ENCODE measurements at places on chromosomes 4 and X.

DNA sequence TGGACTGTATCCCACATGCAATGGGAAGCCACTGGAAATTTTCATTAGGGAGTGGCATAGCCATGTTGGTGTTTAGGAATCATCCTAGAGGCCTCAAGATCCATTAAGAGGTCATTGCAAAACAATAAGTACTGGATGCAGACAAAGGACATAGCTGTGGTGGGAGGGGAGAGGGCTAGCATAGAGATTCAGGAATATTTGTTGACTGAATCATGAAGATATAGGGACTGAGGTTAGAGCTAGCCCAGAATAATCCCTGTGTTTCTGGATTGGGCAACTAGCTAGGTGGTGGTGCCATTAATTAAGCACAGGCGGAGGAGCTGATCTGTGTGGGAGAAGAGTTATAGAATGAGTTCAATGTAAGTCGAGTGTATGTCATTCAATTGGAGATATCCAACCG, 135.0 kb downstream of the RAB28 start:
- DNase-seq = no peak

GRCh38 chr4:76023389-76023788, at the start of gene CXCL10:
Gene CXCL10 (minus strand): TSS chr4:76023497. CDS start chr4:76023431, 66 bp downstream.
- DNase-seq = no peak

GRCh38 chr4:17584521-17585213, 7.7 kb downstream of the LAP3 start:
- DNase-seq = no peak

- no peak for DNase-seq
These were observed 37.0 kb upstream of the KIT start for GRCh38 chr4:54620773-54621172.

DNA sequence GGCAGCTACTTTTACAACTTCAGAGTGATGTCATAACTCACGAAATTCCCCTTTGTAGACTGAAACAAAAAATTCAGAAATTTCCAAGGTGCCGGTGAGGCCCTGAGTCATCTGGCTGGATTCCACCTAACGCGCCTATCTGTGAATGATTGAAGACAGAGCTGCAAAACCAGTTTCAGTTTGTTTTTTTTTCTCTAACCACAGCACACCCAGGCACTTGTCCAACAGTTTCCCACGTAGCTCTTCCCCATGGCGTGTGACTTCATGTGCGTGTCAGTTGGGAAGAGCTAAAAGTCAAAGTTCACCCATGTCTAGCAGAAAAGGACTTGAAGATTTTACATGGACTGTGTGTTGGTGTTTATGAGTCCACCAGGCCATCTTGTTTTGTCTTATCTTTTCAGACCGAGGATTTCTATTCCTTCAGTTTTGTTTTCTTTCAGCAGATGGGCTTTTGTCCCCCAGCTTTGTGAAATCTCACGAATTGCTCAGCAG, 16.4 kb downstream of the TCEANC start:
- DNase-seq = peak; percentile 19

GRCh38 chrX:123960956-123961267, 594 bp upstream of the STAG2 start:
- no peak for DNase-seq

DNA sequence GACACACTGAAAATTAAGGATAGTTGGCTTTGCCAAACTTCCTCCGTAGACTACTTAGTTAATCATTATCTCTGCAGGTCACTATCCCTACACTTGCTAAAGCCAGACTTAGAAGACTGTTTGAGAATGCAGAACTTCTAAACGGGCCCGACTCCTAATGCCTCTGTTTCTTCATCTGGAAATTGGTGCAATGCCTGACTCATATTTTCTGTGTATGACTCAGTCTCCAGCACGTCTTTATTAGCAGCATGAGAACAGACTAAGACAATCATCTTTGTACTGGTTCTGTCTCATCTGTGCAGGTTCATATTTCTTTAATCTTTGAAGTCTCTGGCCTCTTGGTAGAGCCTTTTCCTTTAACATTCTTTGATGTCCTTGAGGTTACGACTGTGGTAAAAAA, 411.9 kb upstream of the ACTRT1 start:
- DNase-seq = no peak

DNA sequence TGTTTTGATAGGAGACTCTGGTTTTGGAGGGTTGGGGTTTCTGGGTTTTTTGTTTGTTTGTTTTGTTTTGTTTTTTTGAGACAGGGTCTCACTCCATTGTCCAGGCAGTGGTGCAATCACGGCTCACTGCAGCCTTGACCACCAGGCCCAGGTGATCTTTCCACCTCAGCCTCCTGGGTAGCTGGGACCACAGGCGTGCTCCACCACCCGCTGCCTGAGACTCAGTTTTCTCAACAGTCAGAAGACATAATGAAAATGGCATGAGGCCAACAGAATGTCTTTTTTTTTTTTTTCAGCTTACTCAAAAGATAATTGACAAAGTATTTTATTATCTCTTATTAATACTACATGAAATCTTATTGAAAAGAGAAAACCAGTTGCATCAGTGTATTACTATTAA, 32.4 kb downstream of the TNIP2 start:
- no peak for DNase-seq

DNA sequence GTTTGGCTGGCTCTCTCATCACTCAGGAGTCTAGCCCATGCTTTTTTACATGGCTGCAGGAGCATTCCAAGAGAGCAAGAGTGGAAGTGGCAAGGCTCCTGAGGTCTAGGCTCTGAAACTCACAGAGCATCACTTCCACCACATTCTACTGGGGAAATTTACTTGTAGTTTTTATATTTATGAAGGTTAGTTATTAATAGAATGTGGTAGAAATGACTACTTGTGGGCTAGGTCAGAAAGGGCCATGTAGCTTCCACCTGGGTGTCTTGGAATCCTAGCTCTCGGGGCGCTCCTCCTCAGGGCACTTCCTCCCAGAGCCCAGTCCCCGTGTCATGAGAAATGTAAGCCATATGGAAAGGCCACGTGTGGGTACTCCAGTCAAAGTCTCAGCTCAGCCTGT, 127.0 kb upstream of the CASK start:
- DNase-seq = no peak

DNA sequence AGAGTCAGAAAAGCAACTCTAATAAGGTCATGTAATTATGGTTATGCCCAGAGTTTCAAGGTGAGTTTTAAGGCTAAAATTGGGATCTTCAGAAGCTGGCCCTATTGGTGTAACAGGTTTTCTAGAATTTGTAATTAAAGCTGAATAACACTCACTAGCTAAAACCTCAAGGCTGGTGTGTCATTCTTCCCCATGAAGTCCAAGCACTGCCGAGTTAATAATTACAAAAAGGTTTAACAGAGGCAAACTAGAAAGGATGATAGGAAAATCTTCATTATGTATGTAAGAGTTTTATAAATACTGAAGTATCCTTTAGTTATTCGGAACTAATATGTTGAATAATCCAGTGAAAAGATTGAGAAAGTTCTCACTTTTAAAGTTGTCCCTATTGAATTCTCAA, 34.3 kb downstream of the MXRA5 start:
- DNase-seq = no peak

GRCh38 chrX:130799393-130799792, 103.6 kb downstream of the ENOX2 start:
- no peak for DNase-seq

- DNase-seq = no peak
These were observed 227.2 kb downstream of the KCTD8 start for GRCh38 chr4:44221407-44221806.

DNA sequence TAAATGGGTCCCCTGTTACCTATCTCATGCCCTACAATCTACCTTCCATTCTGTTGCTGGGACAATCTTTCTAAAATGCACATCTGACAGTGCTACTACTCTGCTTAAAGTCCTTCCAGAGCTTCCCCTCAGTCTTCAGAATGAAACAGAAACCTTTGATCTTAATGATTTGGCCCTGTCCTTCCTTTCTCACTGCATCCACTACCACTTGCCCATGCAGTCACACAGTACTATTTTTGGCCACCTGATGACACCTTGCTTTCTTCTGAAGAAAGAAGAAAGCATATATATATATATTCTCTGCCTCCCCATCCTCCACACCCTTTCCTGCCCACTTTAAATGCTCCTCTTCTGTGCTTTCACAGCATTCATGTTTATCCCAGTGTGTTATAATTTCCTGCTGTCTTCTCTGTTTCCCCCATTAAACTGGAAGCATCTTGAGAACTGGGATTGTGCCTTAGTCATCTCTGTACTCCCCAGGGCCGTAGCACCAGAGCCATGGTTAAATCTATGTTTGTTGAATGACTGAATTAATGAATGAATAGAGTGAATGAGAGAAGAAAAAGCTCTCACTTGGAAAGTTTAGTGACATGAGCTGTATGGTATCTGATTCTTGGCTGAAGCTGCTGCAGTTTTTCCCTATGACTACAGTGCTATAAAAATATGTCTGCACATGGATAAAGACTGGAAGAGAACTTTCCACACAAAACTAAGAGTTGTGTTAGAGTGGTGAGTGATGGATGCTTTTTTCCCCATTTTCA, 56.2 kb downstream of the RTL9 start:
- no peak for DNase-seq

- no peak for DNase-seq
These were observed 74.0 kb upstream of the KLF3 start for GRCh38 chr4:38590046-38590445.

DNA sequence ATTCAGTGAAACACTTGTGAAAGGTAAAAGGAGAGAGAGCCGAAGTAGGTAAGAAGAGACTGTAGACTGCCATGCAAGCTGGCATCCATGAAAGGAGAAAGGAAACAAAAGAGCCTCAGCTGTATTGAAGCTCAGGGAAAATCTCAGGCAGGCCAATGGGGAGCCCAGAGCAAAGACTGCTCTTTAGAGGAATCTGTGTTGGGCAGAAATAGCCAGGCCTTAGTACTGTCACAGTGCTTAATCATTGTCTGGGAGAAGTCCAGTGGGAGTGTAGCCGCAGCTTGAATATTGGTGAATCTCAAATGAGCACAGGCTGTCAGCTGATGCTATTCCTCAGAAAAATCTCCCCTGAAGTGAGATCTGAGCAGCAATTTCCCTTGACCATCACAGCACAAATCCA, 27.6 kb downstream of the CYLC1 start:
- no peak for DNase-seq

- DNase-seq = no peak
These were observed 66.1 kb downstream of the DNAAF6 start for GRCh38 chrX:107272431-107272921.

- no peak for DNase-seq
These were observed 58.9 kb downstream of the HOPX start for GRCh38 chr4:56622176-56622575.

DNA sequence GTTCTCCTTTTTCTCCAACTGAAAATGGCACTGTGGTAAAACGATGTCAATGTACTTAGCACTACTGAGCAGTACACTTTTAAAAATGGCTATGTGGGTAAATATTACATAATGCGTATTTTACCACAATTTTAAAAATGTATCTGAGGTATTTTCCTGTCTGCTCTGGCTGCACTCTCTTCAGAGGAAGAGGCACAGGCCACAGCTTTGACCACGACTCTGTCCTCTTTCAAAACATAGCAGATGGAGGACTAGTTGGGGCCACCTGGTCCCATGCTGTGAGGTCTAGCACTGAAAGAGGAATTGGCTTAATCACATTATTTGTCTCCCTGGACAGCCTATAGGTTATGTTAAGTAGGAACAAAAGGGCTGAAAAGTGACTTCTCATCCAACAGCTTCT, 5.2 kb downstream of the KCNE5 start:
- no peak for DNase-seq

- no peak for DNase-seq
These were observed 36.9 kb downstream of the LAMTOR3 start for GRCh38 chr4:99857307-99857706.

GRCh38 chr4:142883040-142883832, 37.1 kb upstream of the INPP4B start:
- DNase-seq = no peak

Measured in T-cell (primary cell).